ENCODE measurements at places on chromosomes 3 and 15. TPM values are rescaled to one million over a fixed set of nuclear protein-coding genes. Genes with fewer than 3 reads are reported as not detected.
A peak's percentile ranks its signal among the peaks of the same experiment; 100 is the strongest.

Gene CXCR6
- 3.1 TPM for total RNA-seq

Gene PLSCR2
- 2.6 TPM for total RNA-seq

Gene ZMYND10
- 0.26 TPM for total RNA-seq

Gene ELL3
- total RNA-seq = 2.9 TPM

DNA sequence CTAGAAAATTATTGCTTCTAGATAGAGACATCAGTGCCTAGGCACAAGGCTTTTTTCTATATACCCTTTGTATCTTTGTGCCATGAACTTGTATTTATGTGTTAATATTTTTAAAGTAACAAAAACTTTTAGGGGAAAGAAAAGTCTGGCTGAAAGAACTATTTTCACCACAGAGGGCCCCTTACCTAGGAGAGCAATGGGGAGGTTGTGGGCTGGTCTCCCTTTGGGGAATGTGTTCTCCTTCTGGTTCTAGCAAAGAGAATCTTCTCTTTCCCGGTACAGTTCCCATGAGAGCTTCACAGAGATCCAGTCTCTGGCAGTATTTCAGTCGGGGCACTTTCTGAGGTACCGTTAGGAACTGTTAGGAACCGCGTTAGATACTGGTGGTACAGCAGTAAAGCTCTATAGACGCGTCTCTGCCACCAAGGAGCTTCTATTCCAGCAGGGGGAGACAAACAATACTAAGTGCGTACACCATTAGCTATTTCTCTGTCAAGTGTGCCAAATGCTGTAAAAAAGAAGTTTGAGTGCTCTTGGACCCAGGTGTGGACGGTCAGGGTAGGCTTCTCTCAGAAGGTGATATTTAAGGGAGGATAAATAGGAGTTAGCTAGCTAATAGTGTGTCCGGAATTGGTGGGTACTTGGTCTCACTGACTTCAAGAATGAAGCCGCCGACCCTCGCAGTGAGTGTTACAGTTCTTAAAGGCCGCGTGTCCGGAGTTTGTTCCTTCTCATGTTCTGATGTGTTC, 4.6 kb upstream of the EPB42 start:
- no peak for DNase-seq

GRCh38 chr3:125003369-125003853, 52.4 kb downstream of the HEG1 start:
- DNase-seq = peak; percentile 67

DNA sequence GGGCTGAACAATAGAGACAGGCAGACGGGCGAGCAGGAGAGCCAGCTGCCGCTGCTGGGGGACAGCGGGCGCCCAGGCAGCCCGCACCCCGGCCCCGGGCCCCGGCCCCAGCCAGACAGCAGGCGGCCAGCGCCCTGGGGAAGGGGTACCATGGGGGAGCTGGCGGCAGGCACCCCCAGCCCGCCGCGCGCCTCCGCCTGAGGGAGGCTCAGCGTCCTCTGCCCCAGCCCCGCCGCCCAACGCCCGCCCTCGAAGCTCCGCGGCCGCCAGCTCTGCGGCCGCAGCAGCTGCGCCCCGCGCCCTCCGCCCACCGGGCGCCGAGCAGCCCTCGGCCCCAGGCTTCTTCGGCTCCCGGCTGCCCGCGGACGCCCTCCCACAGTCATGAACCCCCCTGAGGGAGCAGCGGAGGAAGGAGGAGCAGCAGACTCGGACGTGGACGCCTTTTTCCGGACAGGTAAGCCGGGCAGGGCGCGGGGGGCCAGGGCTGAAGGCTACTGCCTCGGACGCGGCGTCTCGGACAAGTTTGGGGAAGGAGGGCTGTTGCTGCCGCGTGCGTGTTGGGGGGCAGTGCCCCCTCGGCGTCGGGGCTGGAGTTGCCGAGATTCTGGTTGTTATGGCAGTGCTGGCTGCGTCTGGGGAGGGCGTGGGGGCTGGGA, 41.6 kb upstream of the ROPN1 start:
- DNase-seq = no peak

DNA sequence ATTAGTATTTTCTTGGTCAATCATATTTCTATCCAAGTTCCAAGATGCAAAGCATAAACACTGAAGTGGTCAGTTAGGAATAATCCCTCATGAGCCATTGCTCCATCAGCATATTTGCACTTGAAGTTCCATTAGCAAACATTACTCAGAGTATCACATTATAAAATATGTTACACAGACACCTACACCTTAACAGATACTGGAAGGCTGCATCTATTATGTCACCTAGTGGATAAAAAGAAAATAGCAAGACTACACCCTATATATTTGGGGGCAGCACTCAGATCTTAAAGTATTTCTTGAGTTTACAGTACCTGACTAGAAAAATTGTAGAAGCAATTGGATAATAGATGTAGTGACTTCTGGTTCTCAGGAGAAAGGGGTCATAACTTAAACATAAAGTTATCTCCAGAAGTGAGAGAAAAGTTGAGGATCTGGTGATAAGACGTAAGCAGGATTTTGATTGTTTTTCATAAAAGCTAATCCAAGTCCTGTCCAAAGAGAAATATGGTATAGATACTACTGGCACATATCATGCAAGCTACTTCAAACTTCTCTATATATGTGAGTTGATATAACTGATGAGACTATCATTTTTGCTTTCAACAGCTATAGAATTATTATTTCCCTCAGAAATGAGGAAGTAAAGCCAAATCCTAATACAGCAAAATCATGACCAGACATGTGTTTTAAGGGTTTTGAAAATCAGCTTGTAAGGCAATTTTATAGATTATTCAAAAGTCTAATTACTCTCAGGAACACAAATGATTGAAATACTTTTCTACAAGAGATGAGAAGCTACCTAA, 422.2 kb downstream of the GBE1 start:
- no peak for DNase-seq

GRCh38 chr15:31461911-31462480, 135.4 kb downstream of the KLF13 start:
- DNase-seq = peak; percentile 5

DNA sequence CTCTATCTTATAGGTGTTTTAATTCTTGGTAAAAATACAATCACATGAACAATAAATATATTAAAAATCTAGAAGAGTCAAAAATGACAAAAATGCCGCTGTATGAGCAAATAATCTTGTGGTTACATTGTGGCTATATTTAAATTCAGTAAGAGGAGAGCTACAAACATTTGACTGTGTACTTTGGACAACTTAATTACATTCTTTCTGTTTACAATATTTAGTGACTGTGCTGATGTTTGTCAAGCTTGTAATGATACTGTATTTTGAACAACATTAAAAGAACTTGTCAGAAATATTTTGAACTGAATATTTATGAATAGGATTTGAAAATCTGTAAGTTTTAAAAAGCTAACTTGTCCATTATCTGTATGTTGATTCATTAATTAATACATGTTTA, 598.3 kb downstream of the SI start:
- no peak for DNase-seq

DNA sequence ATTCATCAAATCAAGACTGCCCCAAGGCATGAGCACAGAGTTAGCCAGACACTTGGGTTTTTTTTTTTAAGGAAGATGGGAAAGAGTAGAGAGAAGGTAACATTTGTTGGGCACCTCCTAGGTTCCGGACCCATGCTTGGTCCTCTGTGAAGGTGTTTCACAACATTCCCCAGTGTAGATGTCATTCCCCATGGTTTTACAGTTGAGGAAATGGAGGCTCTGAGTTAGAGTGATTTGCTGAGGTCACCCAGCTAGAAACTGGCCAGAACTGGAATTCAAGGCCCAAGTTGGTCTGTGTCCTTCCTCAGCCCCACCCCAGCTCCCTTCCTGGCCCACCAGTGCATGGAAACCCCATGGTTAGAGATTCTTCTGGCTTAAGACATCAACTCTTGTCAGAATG, 19.9 kb downstream of the WNT7A start:
- DNase-seq = no peak

All from ureter (tissue), 1 donor.